ENCODE measurements at places on chromosomes 7 and 10.
A peak's percentile ranks its signal among the peaks of the same experiment; 100 is the strongest.

- DNase-seq, result no peak
Measured at GRCh38 chr7:70056363-70056762, 458.1 kb downstream of the AUTS2 start.

- no peak for DNase-seq
Measured at GRCh38 chr7:30835396-30835915, 64.2 kb downstream of the MINDY4 start.

DNA sequence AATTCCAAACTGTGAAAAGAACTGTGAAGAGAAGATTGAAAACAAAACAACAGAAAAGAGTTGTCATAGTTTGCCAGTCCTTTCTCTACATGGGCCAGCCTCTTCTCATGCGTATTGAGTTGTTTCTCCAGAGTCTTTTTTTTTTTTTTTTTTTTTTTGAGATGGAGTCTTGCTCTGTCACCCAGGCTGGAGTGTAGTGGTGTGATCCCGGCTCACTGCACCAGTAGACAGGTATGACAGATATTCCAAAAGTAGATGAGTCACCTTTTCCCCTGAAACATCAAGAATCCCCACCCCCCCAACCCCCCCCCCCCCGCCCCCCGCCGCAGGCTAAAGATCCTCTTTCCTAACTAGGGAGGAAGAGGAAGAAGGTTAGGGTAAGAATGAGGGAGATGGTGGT lies 15.6 kb upstream of the KMT2C start:
- DNase-seq, result no peak

GRCh38 chr10:35852721-35853120 lies 210.6 kb upstream of the FZD8 start:
- DNase-seq, result no peak

DNA sequence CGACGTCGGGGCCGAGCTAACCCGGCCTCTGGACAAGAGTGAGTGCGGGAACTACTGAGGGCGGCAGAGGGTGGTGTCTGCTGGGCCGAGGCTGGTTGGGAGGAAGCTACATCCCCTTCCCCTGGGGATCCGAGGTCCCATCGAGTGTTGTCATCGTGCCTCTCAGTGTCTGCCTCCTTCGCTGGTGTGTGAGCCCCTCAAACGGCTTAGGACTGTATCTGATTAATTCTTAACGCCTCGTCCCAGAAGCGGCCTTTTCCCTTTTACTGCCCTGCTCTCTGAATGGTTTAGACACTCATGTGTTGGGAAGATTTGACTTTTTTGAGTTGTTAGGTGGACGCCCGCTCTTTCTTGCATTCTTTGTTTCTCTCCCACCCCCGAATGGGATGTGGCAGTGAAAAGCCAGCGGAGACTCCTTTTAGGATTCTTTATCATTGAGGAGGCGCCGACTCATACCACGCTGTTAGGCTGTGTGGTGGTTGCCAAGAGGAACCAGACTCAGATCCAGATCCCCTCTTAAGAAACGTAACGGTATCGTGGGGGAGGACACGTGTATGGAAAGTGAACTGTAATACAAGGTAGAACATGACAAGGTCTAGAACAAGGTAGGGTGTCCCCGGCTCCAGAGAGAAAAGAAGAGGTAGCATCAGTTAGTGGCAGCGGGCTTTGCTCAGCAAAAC lies 631 bp downstream of the SUPV3L1 start:
- DNase-seq, result no peak

- DNase-seq, result no peak
Measured at GRCh38 chr10:44245601-44245938, 139.3 kb downstream of the CXCL12 start.

GRCh38 chr10:27660268-27660667 lies 85.4 kb downstream of the MKX start:
- DNase-seq, result no peak

DNA sequence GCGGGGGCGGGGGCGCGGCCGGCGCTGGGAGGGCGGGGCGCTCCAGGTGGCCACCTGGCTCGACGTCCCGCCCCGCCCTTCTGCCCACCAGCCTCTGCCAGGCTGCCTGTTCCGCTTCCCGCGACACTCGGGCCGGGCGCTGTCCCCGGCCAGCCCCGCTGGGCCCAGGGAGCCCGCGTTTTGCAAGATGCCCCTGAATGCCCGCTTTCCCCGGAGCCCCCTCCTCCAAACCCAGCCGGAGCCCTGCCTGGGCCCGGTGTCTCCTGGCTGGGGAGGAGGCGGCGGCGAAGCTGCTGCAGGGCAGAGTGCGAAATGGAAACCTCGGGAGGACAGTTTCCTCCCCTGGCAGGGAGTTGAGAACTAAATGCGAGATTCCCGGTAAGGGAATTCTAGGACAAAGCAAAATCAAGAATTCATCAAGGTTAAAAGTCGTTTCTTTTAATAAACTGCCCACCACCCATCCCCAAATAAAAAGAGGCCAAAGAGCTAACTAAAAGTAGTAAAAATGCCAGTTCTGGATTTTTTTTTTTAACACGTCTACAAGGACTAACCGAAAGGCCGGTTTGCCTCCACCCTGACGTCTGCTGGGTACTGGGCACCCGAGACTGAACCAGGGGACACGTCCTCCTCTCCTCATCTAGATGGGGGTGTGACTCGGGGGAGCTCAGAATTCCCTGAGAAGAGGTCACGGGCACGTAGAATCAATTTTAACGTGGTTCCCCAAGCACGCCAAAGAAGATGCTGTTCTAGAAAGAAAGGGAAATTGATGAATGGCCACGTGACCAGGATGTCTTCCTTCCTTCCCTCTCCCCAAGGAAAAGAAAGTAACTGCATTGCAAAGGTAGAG lies 200.4 kb upstream of the NFE2L3 start:
- no peak for DNase-seq

- DNase-seq, result no peak
Measured at GRCh38 chr7:67907792-67908191, 911.2 kb downstream of the TYW1 start.

DNA sequence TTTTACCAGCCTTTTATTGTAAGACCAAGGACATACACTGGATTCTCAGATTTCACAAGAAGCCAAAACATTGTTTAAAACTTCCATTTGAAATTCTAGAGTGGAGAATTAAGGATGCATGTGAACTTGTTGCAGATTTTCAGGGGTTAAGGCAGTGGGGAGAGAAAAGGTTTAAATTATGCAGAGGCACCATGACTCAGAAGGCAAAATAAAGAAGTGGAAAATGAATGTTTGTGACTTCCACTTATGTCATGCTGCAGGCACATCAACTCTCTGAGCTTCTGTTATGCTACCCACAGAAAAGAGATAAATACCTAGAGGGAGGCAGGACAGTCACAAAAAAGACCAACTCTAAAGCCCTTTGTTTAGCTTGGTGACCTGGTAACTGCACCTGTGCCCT lies 84.4 kb upstream of the BET1 start:
- DNase-seq, result no peak

GRCh38 chr10:102291221-102291905 lies 46.0 kb downstream of the GBF1 start:
- no peak for DNase-seq

GRCh38 chr10:122199070-122199469 lies 72.0 kb upstream of the BTBD16 start:
- no peak for DNase-seq

DNA sequence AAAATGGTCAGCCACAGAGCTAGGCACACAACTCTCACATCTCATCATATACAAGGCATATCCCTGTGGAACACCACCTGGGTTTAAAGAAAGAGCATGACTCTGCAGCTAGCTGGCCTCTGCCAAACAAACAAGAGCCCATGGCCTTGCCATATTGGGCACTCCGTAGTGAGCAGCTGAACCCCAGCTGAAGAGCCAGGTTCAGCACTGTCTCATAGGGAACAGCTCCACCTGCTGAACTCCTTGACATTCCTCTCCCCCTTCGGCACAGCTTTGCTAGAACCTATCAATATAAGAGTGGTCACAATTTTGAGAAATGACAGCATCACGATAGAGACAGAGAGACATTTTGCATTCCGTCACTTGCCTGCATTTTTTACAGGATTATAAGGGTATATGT lies 20.0 kb downstream of the SORCS1 start:
- DNase-seq, result no peak

DNA sequence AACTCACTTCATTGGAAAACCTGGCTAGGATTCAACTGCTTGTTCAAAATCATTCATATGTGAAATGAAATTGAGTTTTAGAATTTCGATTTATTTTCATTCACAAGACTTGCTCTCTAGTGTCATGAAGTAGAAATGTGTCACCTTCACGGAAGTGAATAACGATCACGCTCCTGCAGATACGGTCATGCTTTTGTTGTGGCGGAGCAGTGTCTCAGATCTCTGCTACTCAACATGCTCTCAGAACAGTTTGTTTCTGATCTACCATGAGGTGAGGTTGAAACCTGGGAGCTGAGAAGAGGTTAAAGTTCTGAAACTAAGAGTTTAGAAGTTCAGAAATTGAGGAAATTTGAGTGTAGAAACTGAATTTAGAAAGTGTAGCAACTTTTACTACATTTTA lies 13.8 kb upstream of the PITRM1 start:
- no peak for DNase-seq

- DNase-seq, result no peak
Measured at GRCh38 chr7:16817536-16817935, 12.7 kb upstream of the AGR2 start.

- DNase-seq, result no peak
Measured at GRCh38 chr7:120819861-120820260, 38.1 kb downstream of the TSPAN12 start.

DNA sequence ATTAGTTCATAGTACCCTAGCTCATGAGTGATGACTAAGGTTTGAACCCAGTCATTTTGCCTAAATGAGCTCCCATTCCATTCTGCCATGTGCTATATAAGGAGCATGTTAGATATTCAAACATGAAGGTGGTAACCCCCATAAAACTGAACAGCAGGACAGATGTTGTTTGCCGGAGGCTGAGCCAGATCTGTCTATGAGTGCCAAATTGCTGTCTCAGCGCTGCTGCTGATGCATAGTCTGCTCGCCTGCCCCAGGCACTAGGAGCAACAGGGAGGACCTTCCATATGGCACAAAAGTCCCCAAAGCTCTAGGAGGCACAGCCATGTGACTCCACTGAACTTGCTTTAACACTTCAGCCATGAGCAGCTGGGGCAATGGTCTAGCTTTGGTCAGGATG lies 466.0 kb upstream of the GHITM start:
- no peak for DNase-seq

- no peak for DNase-seq
Measured at GRCh38 chr10:50614444-50615137, 9.2 kb downstream of the SGMS1 start.

- no peak for DNase-seq
Measured at GRCh38 chr10:35452171-35452570, 115.9 kb downstream of the CCNY start.

DNA sequence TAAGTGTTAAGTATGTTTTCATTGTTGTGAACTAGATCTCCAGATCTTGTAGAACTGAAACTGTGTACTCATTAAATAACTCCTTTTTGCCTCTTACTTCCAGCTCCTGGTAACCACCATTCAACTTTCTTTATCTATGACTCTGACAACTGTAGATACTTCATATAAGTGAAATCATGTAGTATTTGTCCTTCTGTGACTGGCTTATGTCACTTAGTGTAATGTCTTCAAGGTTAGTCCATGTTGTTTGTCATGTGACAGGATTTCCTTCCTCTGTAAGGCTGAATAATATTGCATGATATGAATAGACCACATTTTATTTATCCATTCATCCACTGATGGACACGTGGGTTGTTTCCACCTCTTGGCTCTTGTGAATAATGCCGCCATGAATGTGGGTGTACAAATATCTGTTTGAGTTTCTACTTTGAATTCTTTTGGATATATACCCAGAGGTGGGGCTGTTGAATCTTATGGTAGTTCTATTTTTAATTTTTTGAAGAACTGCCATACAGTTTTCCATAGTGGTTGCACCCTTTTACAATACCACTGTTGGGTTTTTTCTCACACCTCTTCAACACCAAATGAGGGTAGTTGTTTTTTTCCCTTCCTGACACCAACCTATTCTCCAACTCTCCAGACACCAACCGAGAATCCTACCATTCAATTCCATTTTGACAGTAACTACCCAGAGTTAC lies 10.7 kb upstream of the FMC1 start:
- no peak for DNase-seq

- no peak for DNase-seq
Measured at GRCh38 chr7:91636129-91636724, 244.3 kb downstream of the MTERF1 start.

DNA sequence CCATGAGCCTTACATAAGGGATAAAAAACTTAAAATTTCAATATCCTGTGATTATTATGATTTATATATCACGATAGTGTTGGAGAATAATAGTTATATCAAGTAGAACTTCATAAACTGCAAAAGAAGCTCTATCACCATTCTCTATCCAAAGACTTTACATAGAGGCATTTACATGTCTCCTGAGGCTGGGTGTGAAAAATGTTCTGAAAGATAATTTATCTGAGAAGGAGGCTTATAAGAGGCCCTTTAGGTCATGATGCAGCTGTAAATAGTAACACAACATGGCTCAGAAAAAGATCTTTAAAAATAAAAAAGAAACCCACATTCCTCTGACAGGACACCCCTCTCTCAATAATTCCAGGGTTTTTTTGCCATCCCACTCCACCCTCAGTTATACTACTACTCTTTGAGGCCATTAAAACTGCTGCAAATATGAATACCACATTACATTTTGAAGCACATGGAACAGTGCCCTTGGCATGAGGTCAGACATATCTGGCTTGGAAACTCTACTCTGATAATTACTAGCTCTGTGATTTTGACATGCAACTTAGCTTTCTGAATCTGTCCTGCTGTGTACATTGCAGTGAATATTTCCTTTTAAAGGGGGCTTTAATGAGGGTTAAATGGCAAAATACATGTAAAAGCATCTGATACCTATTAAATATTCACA lies 55.5 kb downstream of the SLC16A12 start:
- no peak for DNase-seq

DNA sequence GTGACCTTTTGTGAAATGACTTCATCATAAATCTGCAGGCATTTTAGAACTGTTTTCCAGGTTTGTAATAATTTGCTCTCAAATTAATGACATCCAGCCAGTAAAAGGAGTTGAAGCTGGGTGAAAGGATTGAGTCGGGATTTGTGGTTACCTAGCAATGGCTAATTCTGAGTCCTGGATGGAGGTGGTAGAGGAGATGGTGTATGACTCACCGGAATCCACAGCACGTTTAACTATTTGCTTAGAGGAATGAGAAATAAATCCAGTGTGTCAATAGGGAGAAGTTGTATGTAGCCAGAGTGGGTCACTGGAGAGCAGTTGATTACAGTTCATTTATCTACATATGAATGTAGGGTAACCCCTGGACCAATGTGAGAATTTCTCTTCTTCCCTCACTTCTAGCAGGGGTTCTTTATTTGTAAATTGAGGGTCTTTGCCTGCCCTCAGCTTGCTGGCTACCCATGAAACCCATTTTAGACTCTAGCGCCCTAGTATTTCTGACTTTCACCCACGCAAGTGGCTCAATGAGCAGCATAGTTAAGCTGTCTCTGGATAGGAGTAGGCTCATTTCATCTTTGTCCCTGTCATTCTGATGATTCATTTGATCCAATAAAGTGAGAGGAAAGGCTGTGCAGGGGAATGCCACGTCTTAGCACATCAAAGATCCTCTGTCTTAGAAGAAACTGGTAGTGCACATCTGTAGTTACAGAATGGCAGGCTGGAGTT lies 547.8 kb downstream of the SORCS3 start:
- no peak for DNase-seq

GRCh38 chr10:16843252-16843870 lies 26.1 kb upstream of the RSU1 start:
- DNase-seq, result no peak

- DNase-seq, result peak; percentile 44
Measured at GRCh38 chr7:102426268-102427018, 6.9 kb upstream of the ORAI2 start.

GRCh38 chr10:124346831-124347230 lies 71.9 kb downstream of the OAT start:
- no peak for DNase-seq
